ENCODE measurements at places on chromosomes 1 and 21.

- peak; percentile 65 for DNase-seq
Observed at GRCh38 chr21:42233067-42233961, 14.4 kb downstream of the ABCG1 start.

DNA sequence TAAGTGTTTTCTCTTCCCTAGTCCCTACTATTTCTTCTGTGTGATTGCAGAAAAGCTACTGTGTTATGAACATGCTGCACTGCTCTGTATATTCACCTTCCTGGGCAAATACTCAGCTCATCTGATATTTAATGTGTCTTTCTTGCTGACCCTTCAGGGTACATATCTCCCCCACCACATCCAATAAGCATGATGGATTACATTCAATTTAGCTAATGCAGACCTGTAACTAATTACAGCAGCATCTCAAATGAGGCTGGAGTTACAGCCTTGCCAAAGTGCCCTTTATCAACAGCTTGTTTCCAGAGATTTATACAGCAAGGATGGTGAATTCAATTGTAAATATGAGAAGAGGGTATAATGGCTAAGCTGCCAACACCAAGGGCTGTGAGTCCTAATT is 144.0 kb downstream of the KCNH1 start:
- no peak for DNase-seq

- DNase-seq, result no peak
Observed at GRCh38 chr1:244971552-244972216, 107.3 kb upstream of the HNRNPU start.

- DNase-seq, result no peak
Observed at GRCh38 chr1:162040657-162041056, 17.0 kb upstream of the OLFML2B start.

- no peak for DNase-seq
Observed at GRCh38 chr1:12435639-12436344, 182.2 kb downstream of the DHRS3 start.

DNA sequence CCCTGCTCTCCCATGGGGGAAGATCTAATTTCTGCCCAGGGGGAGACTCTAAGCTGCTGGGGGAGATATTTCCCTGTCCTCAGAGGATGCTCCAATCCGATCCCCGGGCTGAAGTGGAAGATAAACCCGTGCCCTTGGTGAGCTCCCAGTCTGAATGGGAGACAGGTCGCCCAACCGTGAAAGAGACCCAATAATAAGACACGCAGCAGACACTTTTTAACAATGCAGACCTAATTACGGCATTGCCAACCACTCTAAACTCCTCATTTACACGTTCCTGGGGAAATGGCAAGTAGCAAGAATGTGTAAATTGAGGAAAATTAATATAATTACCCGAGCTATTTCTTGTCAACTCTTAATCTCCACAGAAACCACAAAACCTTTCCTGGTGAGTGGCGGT is 48.7 kb upstream of the ACTL8 start:
- no peak for DNase-seq

- DNase-seq, result no peak
Observed at GRCh38 chr1:32742956-32743355, 40.4 kb upstream of the SYNC start.

DNA sequence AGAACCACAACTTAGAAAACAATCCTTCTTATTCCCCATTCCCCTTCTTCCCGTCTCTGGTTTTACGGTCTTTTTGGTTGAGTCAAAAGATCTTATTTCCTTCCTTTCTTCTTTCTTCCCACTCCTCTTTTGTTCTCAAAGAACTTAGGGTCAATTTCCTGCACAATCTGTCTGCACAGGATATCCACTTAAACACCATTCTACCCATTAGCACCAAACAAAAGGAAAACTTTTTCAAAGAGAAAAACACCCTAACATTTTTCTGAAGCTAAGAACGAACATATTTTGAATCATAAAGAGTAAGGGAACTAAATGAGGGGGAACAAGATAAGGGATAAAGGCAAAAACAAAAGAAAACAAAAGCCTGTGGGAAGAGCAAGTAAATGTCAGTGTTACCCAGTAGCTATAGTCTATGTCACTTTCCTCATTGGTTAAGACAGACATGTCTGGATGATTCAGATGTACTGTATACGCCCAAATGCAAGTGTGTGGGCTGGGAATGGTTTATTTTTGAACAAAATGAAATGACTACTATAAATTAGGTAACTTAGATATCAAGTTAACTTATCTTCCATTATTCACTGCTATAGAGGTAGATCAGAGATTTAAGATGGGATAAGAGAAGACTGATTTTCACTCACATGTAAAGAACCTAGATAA is 59.9 kb downstream of the TOR3A start:
- DNase-seq, result no peak

GRCh38 chr1:76279101-76279748 is 204.7 kb downstream of the ST6GALNAC3 start:
- peak; percentile 63 for DNase-seq

- no peak for DNase-seq
Observed at GRCh38 chr1:6181347-6181770, 1.2 kb upstream of the CHD5 start.

DNA sequence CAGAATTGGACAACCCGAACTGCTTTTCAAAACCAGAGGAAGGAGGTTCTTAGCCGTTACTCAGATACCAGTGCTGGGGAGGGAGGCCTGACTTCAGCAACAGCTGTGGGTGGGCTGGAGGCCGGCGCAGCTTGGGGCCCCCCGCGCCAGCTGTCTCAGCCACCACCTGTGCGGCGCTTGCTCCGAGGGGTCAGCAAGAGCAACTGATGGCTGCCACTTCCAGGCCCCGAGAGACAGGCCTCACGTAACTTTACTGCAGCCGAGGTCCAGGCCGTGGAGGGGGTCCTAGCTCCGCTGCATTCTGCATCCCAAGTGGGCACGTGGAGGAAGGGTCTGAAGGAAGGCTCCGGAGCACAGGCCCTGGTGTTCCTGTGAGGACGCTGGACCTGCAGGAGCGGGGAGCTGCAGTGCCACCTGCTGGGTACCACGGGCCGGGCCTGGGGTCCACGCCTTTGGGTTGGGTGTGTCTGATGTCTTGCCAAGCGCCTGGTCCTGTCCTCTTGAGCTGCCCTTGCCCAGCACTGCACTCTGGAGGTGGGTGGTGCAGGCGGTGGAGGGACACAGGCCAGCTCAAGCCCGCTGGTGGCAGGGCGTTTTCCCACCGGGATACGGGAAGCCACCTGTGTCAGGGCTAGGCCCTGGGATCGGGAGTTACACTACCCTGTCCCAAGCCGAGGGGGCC is 9.8 kb downstream of the THAP3 start:
- DNase-seq, result no peak

DNA sequence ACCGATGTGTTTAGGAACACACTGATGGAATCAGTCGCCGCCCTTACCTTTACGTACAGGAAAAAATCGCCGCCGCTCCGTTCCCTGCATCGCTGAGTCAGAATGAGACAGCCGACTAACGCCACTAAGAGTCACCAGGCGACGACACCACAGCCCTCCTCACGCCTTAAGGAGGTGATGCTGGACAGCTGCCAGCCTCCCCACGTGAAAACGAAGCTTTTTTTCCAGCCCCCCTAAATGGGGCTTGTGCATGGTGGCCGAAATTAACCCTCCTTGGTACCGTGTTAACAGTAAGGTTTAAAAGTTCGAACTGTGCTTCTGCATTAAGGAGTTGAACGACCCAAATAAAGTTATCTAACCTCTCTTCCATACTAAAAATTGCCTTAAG is 511 bp downstream of the DNTTIP2 start:
- DNase-seq, result no peak

GRCh38 chr1:157852476-157852875 is 10.9 kb upstream of the CD5L start:
- no peak for DNase-seq

DNA sequence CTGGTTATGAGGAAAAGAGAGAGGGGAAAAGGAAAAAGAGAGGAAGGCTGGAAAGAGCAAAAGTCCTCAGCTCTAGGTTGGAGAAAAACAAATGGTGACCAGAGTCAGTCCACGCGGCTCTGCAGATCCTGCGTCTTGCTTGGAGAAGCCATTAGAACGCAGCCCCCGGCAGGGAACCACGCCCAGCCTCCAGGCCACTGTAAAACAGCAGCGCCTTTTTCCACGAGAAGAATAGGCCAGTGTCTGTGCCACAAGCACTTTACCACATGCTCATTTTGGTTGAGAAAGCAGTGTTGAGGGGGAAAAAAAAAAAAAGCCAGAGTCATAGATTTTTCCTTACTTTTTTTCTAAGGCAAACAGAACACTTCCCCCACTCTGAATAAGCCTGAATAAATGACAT is 846.9 kb upstream of the ADAMTS5 start:
- no peak for DNase-seq

- DNase-seq, result no peak
Observed at GRCh38 chr21:46543306-46543705, 61.6 kb downstream of the S100B start.

DNA sequence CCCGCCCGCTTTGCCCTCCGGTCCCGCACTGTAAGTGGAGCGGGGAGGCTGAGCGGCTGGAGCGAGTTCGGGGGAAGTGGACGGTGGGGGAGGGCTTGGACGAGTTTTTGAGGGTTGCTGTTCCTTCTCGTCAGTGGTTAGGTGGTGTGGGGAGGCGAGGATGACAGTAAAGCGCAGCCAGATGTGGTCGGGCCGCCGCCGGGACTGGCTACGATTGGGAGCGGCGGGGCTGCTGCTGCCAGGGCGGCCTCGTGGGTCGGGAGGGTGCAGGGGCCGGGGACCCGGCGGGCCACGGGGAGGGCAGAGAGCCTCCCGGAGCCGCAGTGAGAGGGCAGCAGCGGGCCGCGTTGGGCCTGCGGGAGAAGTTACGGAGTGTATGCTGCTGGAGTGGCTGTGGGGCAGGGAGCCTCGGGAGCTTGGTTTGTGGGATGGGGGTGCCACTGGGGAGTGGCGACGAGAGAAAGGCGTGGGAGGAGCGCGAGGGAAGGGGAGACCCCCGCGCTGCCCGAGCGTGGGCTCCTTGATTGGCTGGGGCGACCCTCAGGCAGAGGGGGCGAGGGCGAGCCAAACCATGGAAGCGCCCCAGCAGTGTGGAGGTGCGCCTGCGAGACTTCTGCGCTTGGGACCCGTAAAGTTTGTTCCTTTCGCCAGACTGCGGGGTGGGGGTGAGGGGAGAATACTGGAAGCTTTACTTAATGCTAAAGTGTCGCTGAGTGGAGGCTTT is 2.1 kb downstream of the ADGRL2 start:
- DNase-seq, result peak; percentile 88

DNA sequence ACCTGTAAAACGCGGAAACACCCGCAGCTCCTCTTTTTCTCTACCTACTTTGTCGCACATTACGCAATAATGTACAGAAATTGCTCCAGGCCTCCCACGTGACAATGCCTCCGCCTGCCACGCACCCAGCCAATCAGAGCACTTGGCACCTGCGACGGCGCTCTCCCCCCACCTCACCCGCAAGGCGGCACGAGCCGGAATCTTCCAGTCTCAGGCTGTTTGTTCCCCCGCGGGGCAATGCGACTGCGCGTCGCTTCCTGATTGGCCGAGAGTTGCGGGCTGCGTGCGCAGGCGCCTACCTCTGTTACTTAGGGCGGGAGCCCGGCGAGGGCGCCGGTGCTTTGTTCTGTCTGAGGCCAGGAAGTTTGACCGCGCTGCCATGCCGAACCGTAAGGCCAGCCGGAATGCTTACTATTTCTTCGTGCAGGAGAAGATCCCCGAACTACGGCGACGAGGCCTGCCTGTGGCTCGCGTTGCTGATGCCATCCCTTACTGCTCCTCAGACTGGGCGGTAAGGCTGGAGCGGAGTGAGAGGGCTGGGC is at the start of gene MAEL:
TSS of gene MAEL (plus strand) at position 307 of the 542 bp plus-strand sequence. CDS start at position 380, 73 bp downstream.
- no peak for DNase-seq

GRCh38 chr21:35475762-35476161 is 426.7 kb upstream of the RUNX1 start:
- no peak for DNase-seq

- DNase-seq, result no peak
Observed at GRCh38 chr1:234702342-234703000, 92.5 kb upstream of the IRF2BP2 start.

GRCh38 chr1:222290866-222291265 is 257.0 kb downstream of the HHIPL2 start:
- DNase-seq, result no peak

DNA sequence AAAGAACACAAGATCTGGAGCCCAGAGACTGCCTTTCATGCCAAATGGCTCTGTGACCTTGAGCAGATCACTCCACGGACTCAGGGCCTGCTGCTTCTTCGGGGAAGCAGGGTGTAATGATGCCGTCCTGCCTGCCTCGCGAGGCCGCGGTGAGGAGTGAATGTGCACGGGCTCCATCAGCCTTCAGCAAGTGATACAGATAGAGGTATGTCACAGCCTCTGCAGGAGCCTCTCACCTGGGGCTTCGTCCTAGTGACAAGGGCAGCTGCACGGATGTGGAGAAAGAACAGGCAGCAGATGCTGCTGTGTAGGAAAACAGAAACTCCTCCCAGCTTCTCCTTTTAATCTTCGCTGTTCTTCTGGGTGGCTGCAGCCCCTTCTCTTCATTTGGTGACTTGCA is 127.5 kb downstream of the KCNN3 start:
- DNase-seq, result no peak

- no peak for DNase-seq
Observed at GRCh38 chr1:205318231-205318991, 3.1 kb downstream of the NUAK2 start.

DNA sequence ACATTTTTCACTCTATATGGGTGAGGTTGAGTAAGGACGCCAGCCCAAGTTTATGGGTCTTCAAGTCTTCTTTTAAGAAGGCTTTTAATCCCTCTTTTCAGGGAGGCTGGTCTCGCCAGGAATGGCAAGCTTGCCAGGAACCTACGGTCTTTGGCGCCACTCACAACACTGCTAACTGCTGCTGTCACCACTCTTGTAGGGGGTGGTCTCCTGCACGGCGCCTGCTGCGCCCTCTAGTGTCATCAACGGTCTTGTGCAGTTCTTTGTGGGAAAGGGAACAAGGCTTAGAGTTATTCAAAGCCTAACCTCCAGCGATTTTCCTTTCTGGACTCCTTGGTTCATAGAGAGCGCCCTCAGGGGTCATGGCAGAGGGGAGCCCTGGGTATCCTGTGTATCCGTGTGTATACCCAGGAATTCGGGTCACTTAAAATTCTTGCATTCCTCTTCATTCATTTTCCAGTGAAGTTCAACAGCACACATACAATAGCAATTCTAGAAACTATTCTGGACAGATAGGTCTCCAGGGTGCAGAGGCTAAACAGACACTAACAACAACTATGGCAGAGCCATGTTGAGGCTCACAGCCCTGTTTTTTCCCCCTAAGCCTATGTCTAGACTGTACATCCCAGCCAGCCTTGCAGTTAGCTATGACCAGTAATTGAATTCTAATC is 392.8 kb upstream of the CAMK1G start:
- DNase-seq, result peak; percentile 44

DNA sequence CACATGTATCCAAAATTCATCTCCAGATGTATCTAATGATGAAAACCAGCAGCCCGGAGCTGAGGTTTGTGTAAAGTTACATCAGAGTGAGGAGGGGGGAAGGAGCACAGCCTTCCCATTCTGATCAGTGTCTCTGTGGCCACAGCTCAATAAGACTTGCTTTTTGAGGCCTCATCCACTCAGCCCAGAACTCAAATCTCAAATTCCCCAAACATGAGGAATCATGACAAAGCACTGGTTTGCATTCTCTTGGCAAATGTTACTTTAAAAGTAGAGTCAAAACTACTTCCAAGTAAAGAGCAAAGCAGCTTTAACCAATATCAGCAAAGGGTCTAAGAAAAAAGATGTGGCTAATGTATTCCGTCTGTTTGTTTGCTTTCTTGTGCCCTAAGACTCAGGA is 30.9 kb downstream of the CCN1 start:
- DNase-seq, result no peak

All from right kidney (tissue), 9 donors.